ENCODE measurements at places on chromosomes 4 and X.

GRCh38 chr4:153566631-153567150 is 100.5 kb downstream of the TMEM131L start:
- DNase-seq, result no peak
- peaks cover 87% of the 10 kb centered on the region for H3K36me3 ChIP-seq
- peak overlapping the region; percentile 71 for H3K27ac ChIP-seq
- H3K27me3 ChIP-seq, result no peaks in the 10 kb centered on the region
- H3K4me3 ChIP-seq, result no peak overlapping the region
- H3K4me1 ChIP-seq, result peaks cover 69% of the 10 kb centered on the region

DNA sequence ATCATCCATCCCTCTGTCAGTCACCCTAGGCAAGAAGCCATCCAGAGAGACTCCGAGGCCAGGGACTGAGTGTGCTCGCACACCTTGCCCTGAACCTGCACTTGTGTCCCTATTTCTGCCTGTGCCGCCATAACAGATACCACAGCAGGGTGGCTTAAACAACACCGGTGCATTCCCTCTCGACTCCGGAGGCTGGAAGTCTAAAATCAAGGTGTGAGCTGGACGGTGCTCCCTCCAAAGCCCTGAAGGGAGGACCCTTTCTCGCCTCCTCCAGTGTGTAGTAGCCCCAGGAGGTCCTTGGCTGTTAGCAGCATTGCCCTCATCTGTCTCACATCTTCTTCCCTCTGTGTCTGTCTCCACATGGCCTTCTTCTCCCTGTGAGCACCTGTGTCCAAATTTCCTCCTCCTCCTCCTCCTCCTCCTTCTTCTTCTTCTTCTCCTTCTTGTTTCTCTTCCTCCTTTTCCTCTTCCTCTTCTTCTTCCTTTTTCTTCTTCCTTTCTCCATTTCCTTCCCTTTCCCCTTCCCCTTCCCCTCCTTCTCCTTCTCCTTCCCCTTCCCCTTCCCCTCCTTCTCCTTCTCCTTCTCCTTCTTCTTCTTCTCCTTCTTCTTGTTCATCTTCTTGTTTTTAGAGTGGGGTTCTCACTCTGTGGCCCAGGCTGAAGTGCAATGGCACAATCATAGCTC is 98.1 kb upstream of the ENPP6 start:
- no peak for DNase-seq
- H3K4me3 ChIP-seq, result no peak overlapping the region
- H3K4me1 ChIP-seq, result peaks cover 83% of the 10 kb centered on the region
- no peaks in the 10 kb centered on the region for H3K36me3 ChIP-seq
- H3K27me3 ChIP-seq, result no peaks in the 10 kb centered on the region

DNA sequence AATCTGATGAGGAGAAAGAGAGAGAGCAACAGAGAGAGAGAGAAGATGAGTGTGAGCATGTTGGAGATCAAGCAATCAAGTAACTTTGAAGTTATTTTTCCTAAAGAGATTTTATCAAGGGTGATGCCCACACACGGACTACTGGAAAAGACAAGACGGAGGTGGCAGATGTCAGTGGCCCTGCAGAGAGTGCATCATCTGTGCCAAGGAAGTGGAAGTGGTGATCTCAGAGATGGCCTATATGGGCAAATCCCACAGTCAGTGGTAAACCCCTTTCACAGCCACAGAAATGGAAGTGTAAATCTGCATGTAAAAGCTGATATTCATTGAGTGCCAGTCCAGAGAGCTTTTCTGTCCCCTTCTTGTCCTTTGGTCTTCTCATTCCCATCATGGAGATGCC is 577.2 kb upstream of the AADAT start:
- H3K36me3 ChIP-seq, result no peaks in the 10 kb centered on the region
- no peak overlapping the region for H3K27ac ChIP-seq
- H3K4me3 ChIP-seq, result no peak overlapping the region
- no peaks in the 10 kb centered on the region for H3K27me3 ChIP-seq

DNA sequence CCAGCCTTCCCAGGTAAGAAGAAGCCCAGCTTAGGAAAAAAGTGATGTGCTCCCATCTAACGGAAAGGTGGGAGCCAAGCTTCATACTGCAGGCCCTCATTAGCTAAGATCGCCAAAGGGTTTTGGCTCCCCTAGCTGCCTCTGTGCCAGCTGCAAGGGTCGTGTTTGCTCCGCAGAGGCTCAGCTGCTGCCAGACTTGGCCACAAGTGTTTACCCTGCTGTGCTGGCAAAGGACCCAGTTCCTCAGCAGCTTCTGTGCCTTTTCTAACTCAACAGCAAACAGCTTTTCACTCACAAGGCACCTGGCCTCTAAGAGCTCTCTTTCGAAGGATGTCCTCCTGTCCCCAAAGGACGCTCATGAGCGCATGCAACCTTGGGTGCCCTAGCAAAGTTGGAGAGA is 12.2 kb upstream of the VMA21 start:
- no peaks in the 10 kb centered on the region for H3K4me1 ChIP-seq
- H3K27ac ChIP-seq, result no peak overlapping the region
- no peaks in the 10 kb centered on the region for H3K36me3 ChIP-seq
- DNase-seq, result no peak

- no peak overlapping the region for H3K27ac ChIP-seq
- H3K4me1 ChIP-seq, result no peaks in the 10 kb centered on the region
- peaks cover 39% of the 10 kb centered on the region for H3K27me3 ChIP-seq
- no peak for DNase-seq
- no peak overlapping the region for H3K4me3 ChIP-seq
- H3K36me3 ChIP-seq, result no peaks in the 10 kb centered on the region
Measured at GRCh38 chrX:134745636-134746409, 87.6 kb upstream of the PLAC1 start.

GRCh38 chrX:102652031-102652688 is 877 bp downstream of the GPRASP1 start:
- peaks cover 17% of the 10 kb centered on the region for H3K27me3 ChIP-seq
- H3K27ac ChIP-seq, result peak overlapping the region; percentile 59
- peaks cover 2% of the 10 kb centered on the region for H3K36me3 ChIP-seq

- no peak overlapping the region for H3K4me3 ChIP-seq
- peak overlapping the region; percentile 66 for H3K27ac ChIP-seq
- no peaks in the 10 kb centered on the region for H3K27me3 ChIP-seq
- no peak for DNase-seq
- peaks cover 87% of the 10 kb centered on the region for H3K36me3 ChIP-seq
Measured at GRCh38 chr4:4423706-4424498, 37.0 kb downstream of the NSG1 start.

DNA sequence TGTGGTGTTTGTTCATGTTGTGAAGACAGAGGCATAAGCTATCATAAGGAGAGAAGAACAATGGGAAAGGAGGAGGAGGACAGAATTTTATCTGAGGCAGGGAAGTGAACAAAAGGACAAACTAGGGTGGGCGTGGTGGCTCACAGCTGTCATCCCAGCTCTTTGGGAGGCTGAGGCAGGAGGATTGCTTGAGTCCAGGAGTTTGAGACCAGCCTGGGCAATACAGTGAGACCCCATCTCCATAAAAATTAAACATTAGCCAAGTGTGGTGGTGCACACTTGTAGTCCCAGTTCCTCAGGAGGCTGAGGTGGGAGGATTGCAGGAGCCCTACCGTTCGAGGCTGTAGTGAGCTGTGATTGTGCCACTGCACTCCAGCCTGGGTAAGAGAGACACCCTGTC is 49.9 kb downstream of the TMEM154 start:
- no peak overlapping the region for H3K4me3 ChIP-seq
- no peak for DNase-seq
- H3K36me3 ChIP-seq, result peaks cover 30% of the 10 kb centered on the region
- H3K4me1 ChIP-seq, result no peaks in the 10 kb centered on the region
- no peaks in the 10 kb centered on the region for H3K27me3 ChIP-seq

GRCh38 chr4:111748157-111748556 is 397.1 kb upstream of the FAM241A start:
- H3K4me3 ChIP-seq, result no peak overlapping the region
- no peaks in the 10 kb centered on the region for H3K36me3 ChIP-seq
- H3K4me1 ChIP-seq, result no peaks in the 10 kb centered on the region
- no peak for DNase-seq
- no peak overlapping the region for H3K27ac ChIP-seq

DNA sequence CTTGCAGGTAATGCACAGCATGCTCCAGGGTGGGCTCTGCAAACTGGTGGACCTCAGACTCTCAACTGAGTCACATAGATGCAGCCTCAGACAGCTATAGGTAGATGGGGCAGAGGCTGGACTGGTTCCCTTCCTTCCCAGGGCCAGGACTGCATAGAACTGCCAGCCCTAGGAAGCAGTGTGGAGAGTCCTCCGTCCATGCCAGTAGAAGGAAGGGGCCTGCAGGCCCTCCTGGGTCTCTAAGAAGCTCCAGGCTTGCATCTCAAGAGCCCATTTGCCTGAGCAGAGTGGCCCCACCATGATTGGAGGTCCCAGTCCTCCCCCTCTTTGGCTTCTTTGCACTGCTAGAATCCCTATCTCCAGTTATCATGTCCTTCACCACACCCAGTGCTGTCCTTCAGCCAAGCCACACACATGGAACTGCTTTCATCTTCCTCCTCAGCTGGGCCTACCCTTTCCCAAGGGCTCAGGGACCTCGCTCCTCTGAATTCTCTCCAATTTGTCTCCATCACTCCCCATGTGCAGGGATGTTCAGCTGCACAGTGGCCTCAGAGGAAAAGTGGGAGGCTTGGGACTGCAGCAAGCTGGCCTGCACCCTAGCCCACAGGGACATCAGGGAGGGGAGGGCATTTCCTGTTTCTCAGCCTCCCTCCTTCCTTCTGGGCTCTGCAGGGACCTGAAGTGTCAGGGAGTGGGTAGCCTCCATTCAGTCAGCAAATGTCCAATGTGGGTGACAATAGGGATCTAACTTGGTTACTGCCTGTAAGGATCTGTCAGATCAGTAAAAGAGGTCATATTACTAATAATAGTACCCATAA is 146.0 kb downstream of the PJA1 start:
- H3K4me1 ChIP-seq, result no peaks in the 10 kb centered on the region
- no peak overlapping the region for H3K4me3 ChIP-seq
- DNase-seq, result no peak
- H3K36me3 ChIP-seq, result no peaks in the 10 kb centered on the region
- peaks cover 28% of the 10 kb centered on the region for H3K27me3 ChIP-seq
- no peak overlapping the region for H3K27ac ChIP-seq

GRCh38 chr4:41598580-41598979 is 60.6 kb downstream of the LIMCH1 start:
- no peak for DNase-seq
- no peak overlapping the region for H3K27ac ChIP-seq
- H3K27me3 ChIP-seq, result peaks cover 8% of the 10 kb centered on the region
- no peaks in the 10 kb centered on the region for H3K4me1 ChIP-seq

DNA sequence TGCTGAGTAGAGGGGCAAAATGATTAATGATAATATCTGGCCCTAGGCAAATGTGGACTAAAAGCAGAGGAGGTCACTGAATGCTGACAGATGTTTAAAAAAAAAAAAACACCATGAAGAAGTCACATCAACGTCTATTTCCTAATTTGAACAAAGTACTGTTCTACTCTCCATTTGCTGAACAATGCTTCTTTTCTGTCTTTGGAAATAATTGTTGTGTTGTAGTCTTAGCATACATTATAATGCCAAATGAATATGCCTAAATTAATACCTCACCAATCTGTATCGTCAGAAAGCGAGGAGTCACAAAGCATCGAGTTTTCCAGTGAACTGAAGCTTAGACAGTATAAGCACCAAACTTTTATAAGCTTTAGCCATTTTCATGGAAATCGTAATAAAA is 140.9 kb upstream of the JADE1 start:
- no peaks in the 10 kb centered on the region for H3K27me3 ChIP-seq
- DNase-seq, result no peak
- H3K4me1 ChIP-seq, result peaks cover 3% of the 10 kb centered on the region
- H3K36me3 ChIP-seq, result no peaks in the 10 kb centered on the region
- H3K27ac ChIP-seq, result no peak overlapping the region
